Prostate gland (tissue), 2 donors: ENCODE measurements at places on chromosomes 3 and 15. TPM values are rescaled to one million over a fixed set of nuclear protein-coding genes. Genes with fewer than 3 reads are reported as not detected.
A peak's percentile ranks its signal among the peaks of the same experiment; 100 is the strongest.

GABRB3 gene
- total RNA-seq, result 12.4 TPM

ANKRD34C gene
- not detected for total RNA-seq

GPR160 gene
- 88.9 TPM for total RNA-seq

LYZL4 gene
- 5.9 TPM for total RNA-seq

SH2D7 gene
- not detected for total RNA-seq

GOLGA6B gene
- not detected for total RNA-seq

ASB14 gene
- total RNA-seq, result not detected

CKMT1A gene
- total RNA-seq, result 4.6 TPM

GRCh38 chr3:40843851-40844548 is 319.2 kb downstream of the ZNF621 start:
- no peaks in the 10 kb centered on the region for H3K4me1 ChIP-seq
- H3K27ac ChIP-seq, result no peak overlapping the region
- H3K27me3 ChIP-seq, result no peaks in the 10 kb centered on the region

DNA sequence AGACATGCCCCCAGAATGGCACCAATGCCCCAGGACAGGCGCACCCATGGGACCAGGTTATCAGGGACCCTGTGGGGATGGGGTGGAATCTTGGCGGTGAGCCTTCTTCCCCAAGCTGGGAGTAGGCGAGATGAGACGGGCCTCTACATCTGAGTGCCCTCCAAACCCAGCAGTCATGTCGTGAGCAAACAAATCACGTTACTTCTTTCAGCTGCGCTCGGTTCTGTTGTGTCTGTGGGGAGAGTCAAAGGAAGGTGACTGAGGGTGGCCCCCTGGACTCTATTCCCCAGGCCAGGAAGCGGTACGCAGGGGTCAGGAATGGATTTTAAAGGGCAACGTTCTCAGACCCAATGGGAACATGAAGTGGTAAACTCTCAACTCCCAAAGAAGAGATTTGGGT is 2.8 kb downstream of the GOLGA6L2 start:
- H3K27ac ChIP-seq, result no peak overlapping the region
- no peak for DNase-seq
- no peaks in the 10 kb centered on the region for H3K4me1 ChIP-seq
- H3K4me3 ChIP-seq, result no peak overlapping the region

DNA sequence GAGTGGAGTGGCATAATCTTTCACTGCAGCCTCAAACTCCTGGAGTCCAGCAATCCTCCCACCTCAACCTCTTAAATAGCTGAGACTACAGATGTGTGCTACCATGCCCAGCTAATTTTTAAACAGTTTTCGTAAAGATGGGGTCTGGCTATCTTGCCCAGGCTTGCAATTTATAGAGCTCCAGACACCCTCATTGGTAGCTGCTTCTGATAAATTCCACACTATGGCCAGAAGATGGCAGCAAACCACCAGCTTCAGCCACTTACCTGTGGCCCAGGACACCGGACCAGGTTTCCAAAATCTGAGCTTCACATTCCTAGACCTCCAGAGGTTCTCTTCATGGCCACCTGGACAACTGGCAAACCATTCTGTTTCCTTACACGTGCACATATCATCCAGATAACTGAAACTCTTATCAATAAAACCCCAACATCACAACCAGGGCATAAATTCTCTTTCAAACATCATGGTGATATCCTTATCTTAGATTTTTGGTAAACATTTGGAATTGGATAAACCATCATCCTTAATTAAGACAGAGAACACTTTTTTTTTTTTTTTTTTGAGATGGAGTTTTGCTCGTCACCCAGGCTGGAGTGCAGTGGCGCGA is 28.9 kb downstream of the FBXW12 start:
- H3K27ac ChIP-seq, result peak overlapping the region; percentile 77
- no peak overlapping the region for H3K4me3 ChIP-seq
- no peaks in the 10 kb centered on the region for H3K27me3 ChIP-seq
- H3K36me3 ChIP-seq, result no peaks in the 10 kb centered on the region
- no peaks in the 10 kb centered on the region for H3K4me1 ChIP-seq

DNA sequence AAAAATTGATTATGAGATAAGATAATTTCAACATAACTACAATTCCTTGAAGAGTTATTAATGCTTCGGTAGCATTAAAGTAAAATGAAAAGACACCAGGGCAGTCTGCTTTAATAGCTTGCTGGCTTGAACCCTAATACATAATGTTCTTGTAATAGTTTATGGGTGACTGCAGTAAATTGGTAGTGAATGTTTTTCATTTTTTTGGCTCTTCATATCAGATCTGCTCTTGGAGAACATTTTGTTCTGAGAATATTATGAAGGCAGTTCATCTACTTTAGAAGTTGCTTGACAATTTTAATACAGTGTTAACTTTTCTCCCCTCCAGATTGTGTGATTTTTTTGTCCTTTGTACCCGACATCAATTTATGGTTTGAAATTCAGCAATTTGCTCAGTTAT is 128.4 kb downstream of the ZBTB20 start:
- no peaks in the 10 kb centered on the region for H3K4me1 ChIP-seq
- no peaks in the 10 kb centered on the region for H3K36me3 ChIP-seq

DNA sequence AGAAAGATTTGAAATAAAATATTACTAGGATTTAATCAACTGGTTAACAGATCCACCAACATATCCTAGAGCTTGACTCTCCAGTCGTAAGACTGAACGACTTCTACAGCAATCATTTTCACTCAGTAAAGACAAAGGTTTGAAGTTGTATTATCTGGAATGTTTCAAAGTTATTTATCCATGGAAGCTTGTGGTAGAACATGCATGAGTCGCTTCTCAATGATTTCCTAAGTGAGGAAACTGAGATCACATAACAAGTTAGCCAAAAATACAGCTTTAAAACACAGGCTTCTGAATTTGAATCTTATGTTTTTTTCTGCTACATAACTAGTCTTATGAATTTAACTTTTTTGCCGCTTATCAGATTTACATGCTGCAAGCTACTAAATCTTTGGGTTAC is 241.8 kb downstream of the FOXP1 start:
- H3K27ac ChIP-seq, result no peak overlapping the region
- H3K4me1 ChIP-seq, result no peaks in the 10 kb centered on the region
- no peak for DNase-seq

- no peaks in the 10 kb centered on the region for H3K36me3 ChIP-seq
- H3K27me3 ChIP-seq, result no peaks in the 10 kb centered on the region
- peak; percentile 50 for DNase-seq
- peak overlapping the region; percentile 24 for H3K4me3 ChIP-seq
- H3K4me1 ChIP-seq, result no peaks in the 10 kb centered on the region
- H3K27ac ChIP-seq, result peak overlapping the region; percentile 95
Measured at GRCh38 chr15:96345560-96346399, 15.3 kb downstream of the NR2F2 start.

GRCh38 chr3:112371569-112371968 is 38.6 kb downstream of the CD200 start:
- no peak overlapping the region for H3K27ac ChIP-seq
- H3K4me1 ChIP-seq, result no peaks in the 10 kb centered on the region
- DNase-seq, result no peak
- H3K27me3 ChIP-seq, result no peaks in the 10 kb centered on the region

DNA sequence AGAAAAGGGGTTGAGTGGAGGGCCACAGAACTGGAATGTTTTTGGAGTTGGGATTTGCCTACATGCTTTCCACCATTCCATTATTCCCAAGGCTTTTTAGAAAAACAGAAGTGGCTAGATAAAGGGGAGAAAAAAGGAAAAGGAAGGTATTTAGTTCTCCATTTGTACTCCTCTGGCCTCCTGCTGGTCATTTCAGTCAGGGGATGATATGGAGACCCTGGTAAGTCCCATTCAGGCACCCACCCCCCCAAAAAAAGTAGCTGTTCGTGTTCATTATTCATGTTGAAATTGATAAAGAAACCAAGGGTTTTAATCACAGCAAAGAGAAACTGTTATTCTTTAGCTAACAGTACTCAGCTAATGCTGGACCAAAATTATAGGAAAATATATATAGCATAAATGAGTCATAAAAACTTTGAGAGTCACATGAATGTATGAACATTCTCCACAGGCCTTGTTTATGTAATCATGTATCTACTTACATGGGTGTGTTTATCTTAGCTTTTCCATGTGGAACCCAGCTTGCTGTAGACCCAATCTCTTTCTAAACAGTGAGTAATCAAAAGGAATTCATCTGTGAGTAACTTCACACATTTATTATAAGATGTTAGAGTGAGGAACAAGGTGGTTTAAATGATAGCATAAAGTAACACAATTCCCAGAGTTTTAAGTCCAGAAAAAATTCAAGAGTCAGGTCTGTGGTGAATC is 167.2 kb downstream of the KCNMB2 start:
- no peaks in the 10 kb centered on the region for H3K27me3 ChIP-seq
- DNase-seq, result no peak
- no peaks in the 10 kb centered on the region for H3K36me3 ChIP-seq
- H3K4me1 ChIP-seq, result no peaks in the 10 kb centered on the region
- H3K27ac ChIP-seq, result no peak overlapping the region

DNA sequence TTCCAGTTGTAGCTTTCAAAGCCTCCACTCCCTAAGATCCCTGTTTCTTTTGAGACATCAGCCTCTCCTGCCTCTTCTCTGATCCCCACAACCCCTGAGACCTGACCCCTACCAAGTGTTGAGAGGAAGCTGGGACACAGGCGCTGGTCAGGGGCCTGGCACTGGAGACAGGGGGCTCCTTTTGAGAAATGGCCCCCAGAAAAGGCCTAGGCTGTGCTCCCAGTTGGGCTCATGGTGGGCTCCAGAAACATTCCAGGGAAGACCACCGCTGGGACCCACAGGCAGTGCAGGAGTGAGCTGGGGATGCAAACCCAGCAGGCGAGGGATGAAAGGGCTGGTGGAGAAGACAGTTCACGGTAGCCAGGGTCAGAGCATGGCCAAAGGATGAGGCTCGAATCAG is 16.6 kb downstream of the SSUH2 start:
- no peaks in the 10 kb centered on the region for H3K4me1 ChIP-seq

DNA sequence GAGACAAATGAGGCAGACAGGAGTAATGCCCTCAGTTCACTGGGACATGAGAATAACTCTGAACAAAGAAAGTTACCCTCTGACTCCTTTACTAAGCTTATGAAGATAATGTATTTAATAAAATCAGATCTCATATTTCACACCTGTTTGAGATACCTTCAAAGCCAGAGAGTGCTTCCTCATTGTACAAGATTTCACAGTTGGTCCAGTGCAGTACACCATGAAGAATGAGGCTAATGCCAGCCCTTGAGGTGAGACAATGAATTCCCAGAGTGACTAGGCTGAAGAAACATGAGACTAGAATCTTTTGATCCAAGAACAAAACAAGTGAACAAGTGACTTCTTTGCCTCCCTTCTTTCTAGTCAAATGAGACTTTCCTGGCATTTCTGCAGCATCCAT is 1133.8 kb downstream of the TUSC7 start:
- H3K4me3 ChIP-seq, result no peak overlapping the region
- DNase-seq, result no peak
- H3K27me3 ChIP-seq, result no peaks in the 10 kb centered on the region
- H3K36me3 ChIP-seq, result no peaks in the 10 kb centered on the region
- no peaks in the 10 kb centered on the region for H3K4me1 ChIP-seq
- no peak overlapping the region for H3K27ac ChIP-seq

GRCh38 chr3:23928524-23928923 is 11.6 kb downstream of the RPL15 start:
- H3K4me1 ChIP-seq, result no peaks in the 10 kb centered on the region
- H3K4me3 ChIP-seq, result no peak overlapping the region
- H3K36me3 ChIP-seq, result no peaks in the 10 kb centered on the region
- DNase-seq, result no peak
- H3K27me3 ChIP-seq, result no peaks in the 10 kb centered on the region

DNA sequence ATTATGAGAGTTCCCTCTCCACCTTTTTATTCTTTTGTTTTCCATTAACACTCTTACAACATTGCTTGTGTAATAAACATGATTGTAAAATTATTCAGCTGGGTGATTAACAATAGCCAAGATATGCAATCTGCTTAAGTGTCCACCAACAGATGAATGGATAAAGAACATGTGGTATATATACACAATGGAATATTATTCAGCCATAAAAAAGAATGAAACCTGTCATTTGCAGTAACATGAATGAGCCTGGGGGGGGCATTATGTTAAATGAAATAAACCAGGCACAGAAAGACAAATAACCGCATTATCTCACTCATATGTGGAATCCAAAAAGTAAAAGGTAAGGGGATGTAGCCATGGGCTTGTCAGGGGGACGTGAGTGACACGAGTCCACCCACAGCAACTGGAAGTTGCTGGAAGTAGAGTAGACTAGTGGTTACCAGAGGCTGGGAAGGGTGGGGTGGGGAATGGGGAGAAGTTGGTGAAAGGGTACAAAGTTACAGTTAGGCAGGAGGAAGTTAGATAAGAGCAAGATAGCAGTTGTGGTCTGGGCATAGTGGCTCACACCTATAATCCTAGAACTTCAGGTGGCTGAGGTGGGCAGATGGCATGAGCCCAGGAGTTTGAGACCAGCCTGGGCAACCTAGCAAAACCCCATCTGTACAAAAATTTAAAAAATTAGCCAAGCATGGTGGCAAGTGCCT is 28.7 kb upstream of the CD47 start:
- no peak overlapping the region for H3K4me3 ChIP-seq
- H3K36me3 ChIP-seq, result no peaks in the 10 kb centered on the region
- H3K27ac ChIP-seq, result no peak overlapping the region
- H3K27me3 ChIP-seq, result no peaks in the 10 kb centered on the region

DNA sequence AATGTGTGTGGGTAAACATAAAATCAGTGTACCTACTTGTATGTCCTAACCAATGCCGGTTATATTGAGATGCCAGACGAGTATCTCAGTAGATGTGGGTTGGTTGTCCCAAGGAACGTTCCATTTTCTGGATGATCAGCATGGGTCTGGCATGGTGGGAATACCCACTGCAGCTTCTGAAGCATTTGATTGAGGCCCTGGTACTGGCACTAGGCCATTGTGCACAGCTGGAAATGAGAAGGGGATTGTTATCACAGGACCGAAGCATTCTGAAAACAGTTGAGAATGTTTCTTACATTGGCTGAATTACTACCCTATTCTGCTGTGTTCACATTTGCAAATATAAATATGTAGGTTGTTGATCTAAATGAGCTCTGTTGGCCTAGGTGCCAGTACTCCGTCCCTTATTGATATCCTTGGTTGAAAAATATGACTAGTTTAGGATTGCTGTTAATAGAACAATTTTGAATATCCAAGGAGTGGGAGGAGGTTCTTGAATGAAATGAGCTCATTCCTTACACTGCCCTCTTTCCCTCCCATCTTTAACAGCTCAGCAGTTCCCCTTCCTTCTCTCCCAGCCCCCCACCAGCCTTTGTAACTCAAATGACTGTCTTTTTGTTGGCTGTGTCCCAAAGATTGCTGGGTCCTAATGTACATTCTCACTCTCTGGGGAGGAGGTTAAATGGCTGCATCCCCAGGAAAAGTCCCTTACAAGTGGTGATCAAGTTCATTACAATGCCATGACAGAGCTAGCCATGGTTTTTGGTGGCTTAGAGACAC is 293.3 kb upstream of the TPM1 start:
- H3K4me1 ChIP-seq, result no peaks in the 10 kb centered on the region
- no peak overlapping the region for H3K27ac ChIP-seq
- no peak for DNase-seq
- H3K36me3 ChIP-seq, result no peaks in the 10 kb centered on the region
- H3K4me3 ChIP-seq, result no peak overlapping the region

- no peaks in the 10 kb centered on the region for H3K27me3 ChIP-seq
- no peaks in the 10 kb centered on the region for H3K36me3 ChIP-seq
- no peaks in the 10 kb centered on the region for H3K4me1 ChIP-seq
- H3K27ac ChIP-seq, result no peak overlapping the region
- DNase-seq, result no peak
- no peak overlapping the region for H3K4me3 ChIP-seq
Measured at GRCh38 chr3:64792445-64792844, 104.6 kb upstream of the ADAMTS9 start.

- H3K27ac ChIP-seq, result no peak overlapping the region
- no peak overlapping the region for H3K4me3 ChIP-seq
- DNase-seq, result no peak
- H3K27me3 ChIP-seq, result no peaks in the 10 kb centered on the region
- no peaks in the 10 kb centered on the region for H3K36me3 ChIP-seq
Measured at GRCh38 chr15:70362350-70362749, 264.6 kb upstream of the TLE3 start.
